ENCODE measurements at places on chromosomes 2 and 18. TPM values are rescaled to one million over a fixed set of nuclear protein-coding genes. Genes with fewer than 3 reads are reported as not detected.

ITGAV gene
- 62.1 TPM for total RNA-seq

ZNF516 gene
- 33.9 TPM for total RNA-seq

CCDC85A gene
- total RNA-seq = 4.7 TPM

SERPINB4 gene
- total RNA-seq = not detected

HAAO gene
- 4.2 TPM for total RNA-seq

OSGEPL1 gene
- total RNA-seq = 15.1 TPM

RBM45 gene
- 11.0 TPM for total RNA-seq

OSBPL1A gene
- 33.9 TPM for total RNA-seq

APOB gene
- 0.52 TPM for total RNA-seq

CLEC4F gene
- total RNA-seq = not detected

SLC16A14 gene
- 2.6 TPM for total RNA-seq

LIPG gene
- 2.6 TPM for total RNA-seq

GALR1 gene
- total RNA-seq = not detected

SYT4 gene
- total RNA-seq = not detected

LYPD6B gene
- 0.52 TPM for total RNA-seq

SLC23A3 gene
- total RNA-seq = 0.52 TPM

SLC4A3 gene
- 2.1 TPM for total RNA-seq

CSRNP3 gene
- 18.8 TPM for total RNA-seq

DUSP19 gene
- 2.1 TPM for total RNA-seq
